ENCODE measurements at places on chromosomes 7 and 10. TPM values are rescaled to one million over a fixed set of nuclear protein-coding genes. Genes with fewer than 3 reads are reported as not detected.

The ITGA8 gene
- not detected for total RNA-seq

The OPN1SW gene
- total RNA-seq, result not detected

The RASSF4 gene
- total RNA-seq, result 1.7 TPM

The GARIN1A gene
- total RNA-seq, result 0.67 TPM

The PKD1L1 gene
- total RNA-seq, result 0.22 TPM

The OR2A5 gene
- total RNA-seq, result not detected

The NEUROD6 gene
- total RNA-seq, result not detected

The TDRD1 gene
- total RNA-seq, result not detected

The HTRA1 gene
- 52.8 TPM for total RNA-seq

The IFIT3 gene
- 5.5 TPM for total RNA-seq

The HMX3 gene
- not detected for total RNA-seq

The MEOX2 gene
- not detected for total RNA-seq

The NPSR1 gene
- not detected for total RNA-seq

The ITGB8 gene
- 1.0 TPM for total RNA-seq

The NPFFR1 gene
- not detected for total RNA-seq

The WNT2 gene
- not detected for total RNA-seq

The CNOT4 gene
- 11.5 TPM for total RNA-seq

Measured in A549 treated with CpdA at 1 μM for 4 hours (cell line).